Dermis lymphatic vessel endothelial cell (primary cell): ENCODE measurements at places on chromosomes 5 and 9. TPM values are rescaled to one million over a fixed set of nuclear protein-coding genes. Genes with fewer than 3 reads are reported as not detected.

ABO gene
- total RNA-seq = 0.43 TPM in 2 replicates

WDR31 gene
- 0.52 and 0.54 TPM in 2 replicates for total RNA-seq

CFAP77 gene
- total RNA-seq = 0.22 and 0.34 TPM in 2 replicates

SHC3 gene
- 0.17 and 0.33 TPM in 2 replicates for total RNA-seq

SVEP1 gene
- under 0.01 TPM in 1 of 2 replicates, not detected in the other for total RNA-seq

SLC6A19 gene
- not detected in 2 replicates for total RNA-seq

CD274 gene
- total RNA-seq = 3.7 and 6.9 TPM in 2 replicates
